ENCODE measurements at places on chromosomes 1 and 21.

DNA sequence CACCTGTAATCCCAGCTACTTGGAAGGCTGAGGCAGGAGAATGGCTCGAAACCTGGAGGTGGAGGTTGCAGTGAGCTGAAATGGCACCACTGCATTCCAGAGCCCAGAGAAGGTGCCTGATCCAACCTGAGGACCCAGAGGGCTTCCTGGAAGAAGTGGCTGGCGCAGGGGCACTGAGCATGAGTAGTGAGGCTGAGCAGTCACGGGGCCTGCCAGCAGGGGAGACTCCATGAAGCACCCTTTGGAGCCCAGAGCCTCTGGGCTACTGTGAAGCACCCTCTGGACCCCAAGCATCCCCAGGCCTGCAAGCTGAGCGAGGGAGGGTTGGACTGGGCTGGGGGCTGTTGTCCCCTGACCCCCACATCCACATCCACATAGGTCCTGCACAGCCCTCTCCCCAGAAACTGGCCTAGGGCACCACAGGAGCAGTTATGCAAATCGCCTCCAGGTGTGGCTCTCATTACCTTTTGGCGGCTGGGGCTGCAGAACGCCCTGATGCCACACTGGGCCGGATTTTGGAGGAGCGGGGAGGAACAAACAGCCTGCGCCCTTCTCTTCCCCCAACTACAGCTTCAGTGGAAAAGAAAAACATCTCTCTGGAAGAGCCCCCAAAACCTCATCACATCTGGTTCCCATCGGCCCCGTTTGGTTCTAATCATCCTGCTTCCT is 78.2 kb upstream of the TARDBP start:
- DNase-seq = no peak

- DNase-seq = no peak
Measured at GRCh38 chr21:19286876-19287275, 883.3 kb upstream of the TMPRSS15 start.

GRCh38 chr1:40532062-40532389 is 589 bp downstream of the ZNF684 start:
- DNase-seq = no peak

DNA sequence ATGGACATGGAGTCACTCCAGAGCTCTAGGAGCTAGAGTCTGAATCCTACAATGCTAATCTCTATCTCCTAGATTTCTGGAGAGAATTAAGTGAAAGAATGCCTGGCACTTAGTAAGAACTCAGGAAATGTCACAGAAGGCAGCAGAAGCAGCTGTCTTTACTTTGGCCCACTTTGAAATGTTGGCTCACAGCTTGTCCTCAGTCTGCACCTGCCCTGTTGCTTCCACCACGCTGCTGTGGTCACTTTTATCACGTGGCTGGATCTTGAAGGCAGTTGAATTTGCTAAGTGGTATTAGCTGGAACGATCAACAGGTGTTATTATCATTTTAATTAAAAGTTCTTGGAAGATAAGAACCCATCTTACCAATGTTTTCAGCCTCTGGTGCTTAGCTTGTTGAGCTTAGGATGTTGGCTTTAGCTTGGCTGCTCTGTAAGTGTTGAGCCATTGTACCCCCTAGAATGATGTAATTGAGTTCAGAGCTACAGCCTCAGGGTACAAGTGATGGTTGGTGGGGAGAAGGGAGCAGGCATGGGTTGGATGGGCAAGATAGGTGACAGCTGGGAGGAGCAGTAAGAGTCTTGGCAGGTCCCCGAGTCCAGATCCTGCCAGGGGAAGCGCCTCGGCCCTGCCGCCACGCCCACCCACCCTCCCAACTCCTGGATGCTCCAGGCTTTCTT is 41.9 kb upstream of the EPS8L3 start:
- no peak for DNase-seq

- no peak for DNase-seq
Measured at GRCh38 chr1:62784509-62785365, 805 bp downstream of the ATG4C start.

GRCh38 chr1:167573035-167573434 is 19.5 kb upstream of the CREG1 start:
- DNase-seq = no peak

- DNase-seq = no peak
Measured at GRCh38 chr1:85202092-85202863, 1.5 kb upstream of the SYDE2 start.

- DNase-seq = no peak
Measured at GRCh38 chr1:3865606-3866160, 8.4 kb downstream of the DFFB start.

- peak; percentile 32 for DNase-seq
Measured at GRCh38 chr1:41545996-41546832, 61.7 kb upstream of the EDN2 start.

DNA sequence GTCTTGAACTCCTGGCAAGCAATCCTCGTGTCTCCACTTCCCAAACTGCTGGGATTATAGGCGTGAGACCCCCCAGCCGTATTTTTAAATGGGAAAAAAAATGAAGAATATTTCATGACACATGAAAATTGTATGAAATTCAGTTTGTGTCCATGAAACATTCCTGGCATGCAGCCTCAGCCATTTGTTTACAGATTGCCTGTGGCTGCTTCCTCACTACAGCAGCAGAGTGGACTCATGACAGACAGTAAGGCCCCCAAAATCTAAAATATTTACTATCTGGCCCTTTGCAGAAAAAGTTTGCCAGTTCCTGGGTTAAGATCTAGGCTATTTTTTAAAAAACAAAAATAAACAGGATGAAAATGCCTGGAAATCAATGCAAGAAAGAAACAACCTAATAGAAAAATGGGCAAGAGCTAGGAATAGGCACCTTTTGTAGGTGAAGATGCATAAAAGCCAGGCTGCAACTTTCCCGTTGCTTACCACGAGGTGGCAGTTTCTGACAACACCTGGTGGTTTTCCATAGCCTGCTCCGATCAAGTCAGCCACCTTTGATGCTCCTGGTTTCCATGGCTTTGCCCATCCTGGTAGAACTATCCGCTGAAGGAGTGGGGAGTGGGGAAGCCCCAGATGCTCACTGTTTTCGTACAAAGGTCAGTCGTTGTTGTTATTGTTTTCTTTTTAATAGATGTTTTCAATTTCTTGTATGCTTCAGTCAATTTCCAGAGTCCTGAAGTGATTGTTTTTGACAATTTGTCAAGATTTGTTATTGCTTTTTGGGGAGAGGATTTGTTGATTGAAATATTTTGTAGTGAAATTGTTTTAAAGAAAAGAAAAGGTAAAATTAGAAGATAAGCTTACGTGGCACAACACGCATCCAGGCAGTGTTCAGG is 24.3 kb downstream of the UBE2Q1 start:
- DNase-seq = peak; percentile 25

- no peak for DNase-seq
Measured at GRCh38 chr1:215358356-215358755, 208.7 kb upstream of the KCTD3 start.

DNA sequence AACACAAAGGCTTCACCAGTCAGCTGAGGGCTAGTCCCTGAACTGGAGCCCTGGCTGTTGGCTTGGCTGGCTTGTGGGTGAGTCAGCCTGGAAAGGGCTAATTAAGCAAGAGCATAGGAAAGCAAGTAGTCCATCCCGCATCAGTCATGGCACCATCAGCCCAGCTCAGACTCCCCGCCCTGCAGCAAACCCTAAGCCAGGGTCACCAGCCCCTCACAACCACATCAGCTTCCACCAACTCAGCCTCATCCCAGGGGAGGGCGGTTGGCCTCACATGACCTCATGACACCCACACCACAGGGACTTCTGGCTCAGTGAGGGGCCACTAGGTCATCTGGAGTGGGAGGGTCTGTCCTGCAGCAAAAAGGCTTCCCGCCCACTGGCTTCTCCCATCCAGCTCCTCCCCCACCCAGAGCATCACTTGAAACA is 7.0 kb upstream of the SPATC1L start:
- peak; percentile 90 for DNase-seq

DNA sequence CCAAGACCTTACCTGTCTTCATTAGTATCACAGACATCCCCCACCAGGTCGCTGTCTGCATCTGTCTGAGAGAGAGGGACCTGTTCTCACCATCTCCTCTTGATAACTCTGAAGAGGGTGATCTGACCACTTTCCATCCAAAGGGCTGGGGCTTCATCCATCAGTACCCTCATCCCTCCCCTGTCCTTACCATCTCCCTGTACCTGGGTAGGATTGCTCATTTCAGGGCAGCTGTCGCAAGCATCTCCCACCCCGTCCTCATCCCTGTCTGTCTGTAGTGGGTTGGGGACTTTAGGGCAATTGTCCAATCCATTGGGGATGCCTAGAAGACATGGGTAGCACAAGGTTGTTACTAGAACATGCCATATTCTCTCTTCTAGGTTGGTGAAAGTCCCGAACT is 7.9 kb downstream of the THBS3 start:
- DNase-seq = no peak

DNA sequence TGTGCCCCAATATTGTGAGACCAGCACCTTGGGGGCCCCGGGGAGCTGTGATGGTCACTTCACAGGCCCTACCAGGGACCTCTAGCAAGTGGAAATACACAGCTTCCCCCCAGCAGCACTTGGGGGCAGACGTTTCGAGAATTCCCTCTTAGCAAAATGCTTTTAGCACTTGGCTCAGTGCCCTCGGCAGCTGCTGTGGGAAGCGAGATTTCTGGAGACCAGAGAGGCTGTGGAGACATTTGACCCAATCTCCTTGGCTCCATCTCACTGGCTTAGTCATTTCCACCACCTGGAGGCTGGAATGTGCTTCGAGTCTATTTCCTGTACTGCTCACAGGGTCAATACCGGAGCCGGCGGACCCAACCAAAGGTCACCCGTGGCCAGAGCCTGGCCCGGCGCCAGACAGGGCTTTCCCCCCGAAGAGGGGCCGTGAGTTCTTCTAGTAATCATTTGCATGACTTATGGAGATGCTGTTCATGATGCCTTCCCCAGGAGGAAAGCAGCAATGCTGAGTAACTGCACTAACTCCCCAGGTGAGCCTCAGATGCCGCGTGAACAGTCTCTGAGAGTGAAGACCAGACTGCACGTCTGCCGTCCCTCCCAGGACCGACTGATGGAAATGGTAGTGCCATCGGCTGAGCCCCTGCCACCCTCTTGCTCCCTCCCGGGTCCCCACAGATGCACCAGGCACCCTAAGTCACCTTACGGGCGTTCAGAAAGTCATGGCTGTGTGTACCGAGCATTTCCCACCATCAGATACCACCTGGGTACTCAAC is 4.4 kb upstream of the C2CD2 start:
- peak; percentile 92 for DNase-seq

- DNase-seq = no peak
Measured at GRCh38 chr1:43008115-43009060, 49.7 kb upstream of the SLC2A1 start.

DNA sequence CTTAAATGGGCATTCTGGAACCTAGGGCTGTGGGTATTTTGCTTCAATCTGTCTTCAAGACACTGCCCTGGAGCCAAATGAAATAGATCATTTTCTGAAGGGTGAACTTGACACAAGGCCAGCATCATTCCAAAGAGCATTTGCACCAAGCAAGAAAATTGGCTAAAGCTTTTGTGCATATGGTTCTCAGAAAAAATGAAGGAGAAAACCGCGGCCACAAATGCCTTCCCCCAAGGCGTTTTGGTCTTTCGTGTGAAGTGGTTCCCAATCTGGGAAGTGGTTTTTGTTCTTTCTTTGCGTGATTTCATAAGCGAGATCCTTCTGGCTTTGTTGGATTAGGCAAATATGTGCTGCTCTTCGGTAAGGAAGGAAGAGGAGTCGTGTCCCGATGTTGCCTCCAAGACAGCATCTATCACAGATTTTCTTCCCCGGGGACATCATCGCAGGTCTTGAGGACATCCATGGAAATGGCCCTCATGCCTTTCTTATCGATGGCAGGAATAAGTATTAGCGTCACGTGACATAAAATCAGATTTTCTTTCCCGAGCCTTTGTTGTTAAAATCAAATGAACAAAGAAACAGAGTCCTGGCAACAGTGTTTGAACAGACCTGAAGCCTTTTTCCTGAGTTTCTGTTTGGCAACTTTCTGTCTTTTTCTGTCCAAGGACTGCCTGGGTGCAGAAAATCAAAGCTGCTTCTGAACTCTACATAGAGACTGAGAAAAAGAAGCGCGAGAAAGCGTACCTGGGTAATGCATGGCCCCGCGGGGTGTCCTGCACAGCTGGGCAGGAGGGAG is 31.0 kb downstream of the ATP5PO start:
- DNase-seq = no peak

GRCh38 chr21:37575580-37575979 is 209.0 kb downstream of the DYRK1A start:
- no peak for DNase-seq

GRCh38 chr1:153677718-153678518 is 570 bp upstream of the NPR1 start:
- peak; percentile 76 for DNase-seq

GRCh38 chr1:82819234-82819633 is 1018.5 kb downstream of the ADGRL2 start:
- DNase-seq = no peak

GRCh38 chr1:19723874-19724273 is 59.2 kb downstream of the HTR6 start:
- no peak for DNase-seq

DNA sequence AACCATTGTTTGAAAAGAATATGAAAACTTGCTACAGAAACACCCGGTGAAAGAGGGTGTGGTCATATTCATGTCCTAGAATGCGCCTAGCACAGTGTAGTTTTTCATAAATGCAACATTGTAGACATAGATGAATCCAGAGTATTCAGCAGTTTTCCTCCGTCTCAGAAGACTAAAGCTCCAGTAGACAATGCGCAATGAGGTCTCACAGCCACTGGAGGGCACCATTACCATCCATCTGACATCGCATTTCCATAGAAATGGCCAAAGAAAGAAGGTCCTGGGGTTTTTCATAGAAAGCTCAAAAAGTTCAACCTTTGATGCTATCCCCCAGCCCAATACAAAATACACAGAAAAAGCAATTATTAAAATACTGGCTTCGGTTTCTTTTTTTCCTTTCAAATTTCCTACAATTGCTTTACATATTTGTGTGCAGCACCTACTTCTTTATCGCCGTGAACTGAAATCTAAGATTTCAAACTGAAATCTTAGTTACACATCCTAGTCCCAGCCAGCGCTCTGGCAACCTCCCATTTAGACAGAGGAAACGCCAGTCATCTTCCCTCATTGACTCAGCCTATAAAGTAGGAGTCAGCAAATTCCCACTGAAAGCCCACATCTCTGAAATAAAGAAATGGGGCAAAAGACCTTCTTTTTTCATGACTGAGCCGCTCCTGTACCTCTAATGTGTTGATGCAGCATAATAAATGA is 3.9 kb upstream of the CD58 start:
- DNase-seq = peak; percentile 47

- no peak for DNase-seq
Measured at GRCh38 chr21:36471254-36471723, 8.6 kb downstream of the CLDN14 start.

- peak; percentile 85 for DNase-seq
Measured at GRCh38 chr1:206469933-206470691, at the start of gene IKBKE. IKBKE (plus strand) TSS chr1:206470476; CDS start chr1:206473228, 2,752 bp downstream.

All from foreskin fibroblast (primary cell).